Retinal pigment epithelial cell (primary cell): ENCODE measurements at places on chromosomes 2 and 18.

DNA sequence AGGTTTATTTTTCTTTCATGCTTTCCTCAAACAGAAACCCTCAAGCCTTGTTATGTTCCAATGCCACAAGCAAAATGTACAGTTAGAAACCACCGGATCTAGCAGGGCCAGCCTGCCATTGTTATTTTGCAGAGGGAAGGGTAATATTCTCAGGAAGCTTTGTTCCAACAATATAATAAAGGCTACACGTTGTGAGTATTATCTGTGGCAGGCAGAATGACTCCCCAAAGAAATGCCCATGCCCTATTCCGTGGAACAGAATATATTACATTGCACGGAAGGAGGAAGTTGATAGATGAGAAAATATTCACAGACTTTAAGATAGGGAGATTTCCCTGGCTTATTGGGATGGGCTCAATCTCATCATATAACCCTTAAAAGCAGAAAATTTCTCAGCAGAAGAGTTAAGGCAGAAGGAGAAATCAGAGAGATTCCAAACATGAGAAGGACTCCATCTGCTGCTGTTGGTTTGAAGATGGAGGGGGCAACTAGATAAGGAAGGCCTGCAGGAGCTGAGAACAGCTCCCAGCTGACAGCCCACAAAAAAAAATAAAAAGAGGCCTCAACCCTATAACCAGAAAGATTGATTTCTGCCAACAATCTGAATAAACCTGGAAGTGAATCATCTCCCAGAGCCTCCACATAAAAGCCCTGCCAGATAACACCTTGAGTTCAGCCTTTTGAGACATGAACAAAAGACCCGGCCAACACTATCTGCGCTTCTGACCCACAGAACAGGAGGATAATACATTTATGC, 466.6 kb downstream of the LPIN1 start:
- DNase-seq: no peak

DNA sequence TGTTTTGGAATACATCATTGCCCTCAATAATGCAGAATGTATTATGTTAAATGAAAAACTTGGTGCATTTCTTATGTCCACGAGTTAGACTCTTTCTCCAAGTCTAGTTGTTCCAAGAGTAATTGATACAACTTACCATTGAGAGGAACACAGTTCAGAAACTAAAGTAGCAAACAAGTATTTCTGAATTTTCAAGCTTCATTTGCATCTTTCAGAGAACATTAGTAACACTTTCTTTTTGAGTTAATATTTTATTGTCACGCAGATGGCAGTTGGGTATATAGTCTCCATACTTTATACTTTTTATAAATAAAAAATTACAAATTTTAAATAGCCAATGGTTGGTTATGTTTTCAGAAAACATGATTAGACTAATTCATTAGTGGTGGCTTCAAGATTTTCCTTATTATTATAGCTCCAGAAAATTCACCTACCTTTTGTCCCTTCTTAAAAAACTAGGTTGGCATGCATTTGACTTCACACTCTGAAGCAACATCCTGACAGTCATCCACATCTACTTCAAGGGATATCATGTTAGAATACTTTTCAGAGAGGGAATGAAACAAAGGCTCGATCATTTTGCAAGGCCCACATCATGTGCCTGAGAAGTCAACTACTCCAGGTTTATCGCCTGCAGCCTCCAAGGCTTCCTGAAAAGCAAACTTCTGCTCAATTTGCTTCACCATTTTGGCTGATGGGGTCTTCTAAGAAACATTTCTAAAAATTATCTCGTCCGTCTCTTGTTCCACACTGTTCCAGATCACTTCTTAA, 29.9 kb downstream of the LYPD6B start:
- no peak for DNase-seq

GRCh38 chr2:206800506-206801417, 35.4 kb downstream of the FASTKD2 start:
- DNase-seq: no peak

DNA sequence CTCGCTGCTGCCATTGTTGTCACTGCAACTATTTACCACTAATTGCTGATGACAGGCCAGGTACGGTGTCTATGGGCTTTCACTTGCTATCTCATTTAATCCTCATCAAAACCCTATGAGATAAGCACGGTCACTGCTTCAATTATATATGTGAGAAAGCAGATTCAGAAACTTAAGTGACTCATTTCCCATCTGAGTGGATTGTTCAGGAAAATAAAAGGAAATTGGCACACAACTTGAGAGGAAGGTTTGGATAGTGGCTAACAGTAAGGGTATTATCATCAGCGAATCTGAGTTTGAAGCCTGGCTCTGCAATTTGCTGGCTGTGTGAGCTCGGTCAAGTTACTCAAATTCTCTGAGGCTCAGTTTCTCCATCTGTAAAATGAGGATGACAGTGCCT, 196.0 kb downstream of the KCNS3 start:
- no peak for DNase-seq

- DNase-seq: no peak
Observed at GRCh38 chr2:187442378-187442777, 5.7 kb downstream of the CALCRL start.

GRCh38 chr2:25285265-25286024, 56.3 kb downstream of the DNMT3A start:
- DNase-seq: no peak

- no peak for DNase-seq
Observed at GRCh38 chr2:34705551-34706247, 1106.6 kb upstream of the FAM98A start.

- peak; percentile 74 for DNase-seq
Observed at GRCh38 chr2:18922276-18922675, 332.9 kb upstream of the NT5C1B start.

DNA sequence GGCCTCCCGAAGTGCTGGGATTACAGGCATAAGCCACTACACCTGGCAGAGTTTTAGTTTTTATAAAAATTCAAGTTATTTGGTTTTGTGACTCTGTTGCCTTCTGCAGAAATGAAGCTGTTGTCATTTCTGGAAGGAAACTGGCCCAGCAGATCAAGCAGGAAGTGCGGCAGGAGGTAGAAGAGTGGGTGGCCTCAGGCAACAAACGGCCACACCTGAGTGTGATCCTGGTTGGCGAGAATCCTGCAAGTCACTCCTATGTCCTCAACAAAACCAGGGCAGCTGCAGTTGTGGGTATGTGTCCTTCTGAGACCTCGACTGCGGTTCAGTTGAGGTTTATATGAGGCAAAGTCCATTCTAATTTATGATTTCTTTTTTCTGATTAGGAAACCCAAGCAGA, 7.2 kb downstream of the MTHFD2 start:
- no peak for DNase-seq
